ENCODE measurements at places on chromosomes 6 and 20.

- DNase-seq = no peak
Observed at GRCh38 chr6:158861686-158862381, 42.7 kb upstream of the EZR start.

DNA sequence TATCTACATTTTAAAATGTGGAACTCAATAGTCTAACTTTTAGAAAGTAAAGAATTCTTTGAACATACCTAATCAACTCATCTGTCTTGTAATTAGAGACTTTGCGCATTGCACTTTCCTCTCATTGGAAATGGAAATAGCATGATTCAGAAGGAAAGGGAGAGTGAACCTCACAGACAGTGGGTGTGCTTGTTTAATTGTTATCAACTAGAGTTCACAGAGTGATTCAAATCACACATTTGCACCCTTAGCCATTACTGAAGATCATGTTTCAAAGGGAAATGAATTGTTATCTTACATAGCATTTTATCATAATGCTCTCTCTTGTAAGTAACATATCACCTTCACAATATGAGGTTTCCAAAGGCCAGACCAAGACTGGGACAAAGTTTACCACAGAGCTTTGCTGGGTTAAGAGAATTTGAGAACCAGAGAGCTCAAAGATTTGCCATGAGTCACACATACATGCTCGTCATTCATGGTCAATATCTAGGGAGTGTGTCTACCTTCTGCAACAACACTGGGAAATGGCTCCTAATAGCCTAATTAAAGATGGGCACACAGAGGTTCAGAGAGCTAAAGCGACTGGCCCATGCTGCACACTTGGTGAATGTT is 21.5 kb downstream of the GSTA3 start:
- DNase-seq = no peak

GRCh38 chr20:31781945-31782344 is 37.2 kb upstream of the MYLK2 start:
- DNase-seq = no peak

DNA sequence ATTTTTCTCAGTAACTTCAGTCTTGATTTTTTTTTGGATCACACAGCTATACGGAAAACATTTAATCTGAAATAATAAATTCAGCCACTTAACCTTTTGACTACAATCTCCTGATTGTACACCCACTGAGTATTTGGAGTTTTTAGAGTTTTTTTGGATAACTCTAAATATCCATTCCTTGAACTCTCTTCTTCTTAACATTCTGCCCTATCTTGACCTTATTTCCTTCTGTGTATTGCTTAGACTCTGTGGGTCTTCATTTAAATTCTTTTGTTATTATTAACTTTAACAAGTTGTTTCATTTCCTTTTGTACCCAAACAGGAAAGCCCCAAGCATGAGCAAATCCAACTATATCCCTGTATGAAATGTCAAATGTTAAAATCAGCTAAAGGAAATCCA is 170.2 kb upstream of the PTCHD4 start:
- no peak for DNase-seq

DNA sequence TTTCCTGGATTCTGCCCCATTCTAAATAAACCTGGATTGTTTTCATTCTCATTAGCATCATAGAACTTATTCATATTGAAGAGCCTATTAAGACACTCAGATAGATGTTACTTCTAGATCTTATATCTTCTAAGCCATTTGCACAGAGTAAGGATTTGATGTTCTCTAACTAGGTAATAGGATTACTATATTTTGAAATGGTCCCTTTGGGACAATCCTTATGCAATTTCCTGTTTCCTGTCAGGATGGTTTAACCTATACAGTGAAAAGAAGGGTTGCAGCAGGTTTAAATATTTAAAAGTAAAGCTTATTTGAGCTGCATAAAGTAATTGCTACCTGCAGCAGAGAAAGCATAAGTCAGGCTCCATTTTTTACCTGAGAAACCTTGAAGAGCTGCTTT is 860.1 kb downstream of the TFAP2A start:
- DNase-seq = no peak

Data from stimulated activated CD8-positive, alpha-beta memory T cell treated with anti-CD3 and anti-CD28 coated beads, Interleukin-7, amount 100 ng/mL, for 1 hour (primary cell).